GDM1 (cell line): ENCODE measurements at places on chromosomes 2 and 18.

- DNase-seq, result no peak
These were observed 656.9 kb downstream of the EPHA4 start for GRCh38 chr2:220915092-220915623.

- DNase-seq, result no peak
These were observed 59.4 kb downstream of the ANKRD44 start for GRCh38 chr2:197251163-197251562.

DNA sequence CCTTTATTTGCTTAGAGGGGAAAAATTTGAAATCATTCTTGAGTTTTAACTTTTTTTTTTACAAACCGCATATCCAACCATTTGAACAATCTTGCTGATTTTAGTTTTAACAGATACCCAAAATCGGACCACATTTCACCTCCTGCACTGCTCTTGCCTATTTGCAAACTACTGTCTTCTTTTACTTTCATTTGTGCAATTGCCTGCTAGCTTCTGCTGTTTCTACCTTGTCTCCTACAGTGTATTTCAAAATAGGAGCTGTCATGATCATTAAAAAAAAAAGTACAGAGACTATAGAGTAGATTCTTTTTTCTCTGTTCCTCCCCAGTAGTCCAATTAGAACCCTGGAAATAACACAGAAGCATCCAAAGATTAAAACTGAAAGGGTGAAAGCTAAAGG lies 1081.2 kb downstream of the SOCS6 start:
- no peak for DNase-seq

DNA sequence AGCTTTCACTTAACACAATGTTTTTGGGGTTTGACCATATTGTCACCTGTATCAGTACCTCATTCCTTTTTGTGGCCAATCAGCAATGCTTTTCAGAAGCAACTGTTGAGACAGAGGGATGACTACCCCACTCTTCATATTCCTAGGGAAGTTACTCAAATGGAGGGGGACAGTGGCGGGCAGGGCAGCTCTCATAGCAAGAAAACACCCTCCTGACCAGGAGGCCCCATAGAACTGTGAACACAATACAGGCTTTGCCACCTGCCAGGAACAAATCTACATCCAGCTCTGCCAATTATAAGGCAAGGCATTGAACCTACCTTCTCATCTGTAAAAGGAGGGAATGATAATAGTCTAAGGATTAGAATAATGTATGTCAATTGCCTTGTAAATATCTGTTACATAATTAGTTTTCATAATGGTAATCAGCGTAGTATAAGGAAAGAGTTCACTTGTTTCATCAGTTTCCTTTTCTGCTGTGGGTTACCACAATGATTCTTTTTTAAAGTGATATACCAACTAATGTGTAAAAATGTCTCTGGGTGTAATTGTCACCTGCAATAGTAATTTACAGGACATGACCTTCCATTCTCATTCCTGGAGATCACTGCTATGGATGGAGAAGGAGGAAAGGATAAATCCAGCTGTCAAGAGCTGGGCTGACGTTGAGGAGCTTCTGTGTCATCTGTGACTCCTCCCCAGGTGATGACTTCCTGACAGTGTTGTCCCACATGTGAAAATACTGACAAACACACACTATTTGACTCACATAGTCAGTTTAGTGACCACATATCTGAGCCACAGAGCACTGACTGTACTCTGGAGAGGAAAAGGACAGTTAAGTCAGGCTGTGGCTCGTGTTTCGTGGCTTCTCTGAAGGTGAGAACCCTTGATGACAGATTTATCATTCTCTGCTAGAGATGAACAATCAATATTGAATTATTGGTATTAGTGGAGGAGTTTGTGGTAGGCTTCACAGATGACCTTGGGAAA lies 13.5 kb downstream of the ALPK2 start:
- no peak for DNase-seq

GRCh38 chr2:118078734-118079133 lies 9.5 kb upstream of the INSIG2 start:
- no peak for DNase-seq
